H4 (cell line): ENCODE measurements at places on chromosomes 1 and 21. TPM values are rescaled to one million over a fixed set of nuclear protein-coding genes. Genes with fewer than 3 reads are reported as not detected.

DNA sequence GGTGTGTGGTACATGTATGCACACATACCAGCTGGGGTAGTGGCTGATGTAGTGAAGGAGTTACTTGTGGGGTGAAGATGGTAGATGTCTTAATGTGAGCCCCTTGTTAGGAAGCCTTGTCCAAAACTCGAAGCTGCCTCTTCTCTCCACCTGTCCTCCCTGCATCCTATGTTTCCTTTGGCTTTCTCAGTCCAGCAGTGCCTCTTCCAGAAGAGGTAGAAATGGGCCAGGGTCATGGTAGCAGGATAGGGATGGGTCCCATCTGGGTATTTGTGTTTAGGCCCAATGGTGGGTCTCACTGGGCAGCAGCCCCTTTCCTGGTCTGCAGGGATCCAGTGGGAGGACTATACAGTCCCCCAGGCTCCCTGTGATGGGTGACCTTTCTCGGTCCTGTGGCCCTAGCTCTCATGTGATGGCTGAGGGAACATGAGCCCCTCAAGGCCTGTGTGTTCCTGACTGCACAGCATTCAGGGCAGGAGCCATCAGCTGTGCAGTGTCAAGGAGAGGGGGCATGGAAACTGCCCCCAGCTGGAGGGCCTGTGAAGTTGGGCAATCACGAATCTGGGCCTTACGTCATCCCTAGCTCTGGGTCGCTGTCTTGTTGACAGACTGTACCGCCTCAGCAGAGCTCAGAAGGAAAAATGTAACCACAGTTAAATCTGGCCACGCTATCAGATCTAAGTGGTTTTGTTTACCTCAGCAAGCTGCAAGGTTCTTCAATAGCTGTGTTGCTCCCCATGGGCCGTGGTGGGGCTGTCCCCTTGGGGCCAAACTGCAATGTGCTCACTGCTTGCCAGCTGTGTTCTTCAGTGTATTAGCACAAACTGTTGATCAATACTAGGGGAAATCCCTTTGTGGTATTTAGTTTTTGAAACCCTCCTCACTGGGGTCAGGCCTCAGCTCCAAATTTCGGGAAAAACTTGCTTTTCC is 82.7 kb downstream of the NOS1AP start:
- peak; percentile 88 for DNase-seq

The ANGPTL3 gene
- not detected in 2 replicates for total RNA-seq

The PCAT6 gene
- total RNA-seq, result 0.33 and 0.47 TPM in 2 replicates

DNA sequence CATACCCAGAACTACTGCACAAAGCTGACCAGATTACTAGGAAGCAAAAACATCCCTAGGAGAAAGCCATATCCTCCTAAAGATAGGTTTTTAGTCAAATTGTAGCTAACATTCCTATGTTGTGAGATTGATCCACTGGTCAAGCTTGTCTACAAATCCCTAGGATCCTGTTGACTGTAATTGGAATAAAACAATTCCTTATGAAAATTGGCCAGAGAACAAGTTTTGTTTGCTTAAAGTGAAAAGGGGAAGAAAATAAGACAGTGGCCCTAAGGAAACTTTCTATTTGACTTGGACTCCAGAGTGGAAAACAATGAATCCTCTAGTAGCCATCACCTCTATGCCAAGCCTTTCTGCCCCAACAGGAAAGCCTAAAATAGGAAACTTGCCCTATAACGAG is 645.2 kb upstream of the USP24 start:
- DNase-seq, result no peak

The KDF1 gene
- total RNA-seq, result not detected in 2 replicates

- no peak for DNase-seq
Observed at GRCh38 chr1:176976225-176976624, 188.3 kb downstream of the ASTN1 start.

- peak; percentile 84 for DNase-seq
Observed at GRCh38 chr1:30191154-30191702, 532.2 kb downstream of the MATN1 start.

The FASLG gene
- not detected in 2 replicates for total RNA-seq

GRCh38 chr1:68314151-68314780 is 81.9 kb upstream of the WLS start:
- DNase-seq, result no peak
